Brain (organoid and tissue), 16 donors: ENCODE measurements at places on chromosomes 4 and X.

DNA sequence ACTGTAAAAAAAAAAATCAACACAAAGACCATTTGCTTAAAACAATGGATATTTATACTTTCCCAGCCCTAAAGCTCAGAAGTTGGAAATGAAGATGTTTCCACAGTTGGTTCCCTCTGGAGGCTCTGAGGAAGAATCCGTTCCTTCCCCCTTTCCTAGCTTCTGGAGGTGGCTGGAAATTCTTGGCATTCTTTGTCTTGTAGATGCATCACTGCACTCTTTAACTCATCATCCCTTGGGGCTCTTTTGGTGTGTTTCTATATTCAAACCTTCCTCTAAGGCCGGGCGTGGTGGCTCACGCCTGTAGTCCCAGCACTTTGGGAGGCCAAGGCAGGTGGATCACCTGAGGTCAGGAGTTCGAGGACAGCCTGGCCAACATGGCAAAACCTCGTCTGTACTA is 78.7 kb downstream of the VCX3A start:
- DNase-seq: no peak

- DNase-seq: peak; percentile 53
Observed at GRCh38 chr4:128241425-128241913, 46.1 kb downstream of the PGRMC2 start.

DNA sequence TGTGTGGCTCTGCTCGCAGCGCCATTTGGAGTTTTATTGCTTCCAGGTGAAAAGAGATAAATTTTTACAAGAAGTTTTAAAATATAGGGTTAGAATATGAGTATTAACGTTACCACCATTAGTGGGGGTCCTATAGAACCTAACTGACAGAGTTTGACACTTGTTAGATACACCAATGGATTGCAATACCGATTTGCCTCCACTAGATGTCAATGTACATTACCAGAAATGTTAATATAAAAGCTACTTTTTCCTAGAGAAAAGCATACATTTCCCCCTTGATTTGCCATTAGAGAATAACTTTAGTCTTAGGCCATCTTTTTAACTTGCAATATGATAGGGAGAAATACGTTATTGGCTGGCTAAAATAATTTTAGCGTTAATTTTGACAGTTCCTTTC is 108.4 kb downstream of the LINC00632 start:
- DNase-seq: peak; percentile 20

GRCh38 chrX:150361070-150361776 is 1.9 kb upstream of the MAMLD1 start:
- DNase-seq: peak; percentile 8

DNA sequence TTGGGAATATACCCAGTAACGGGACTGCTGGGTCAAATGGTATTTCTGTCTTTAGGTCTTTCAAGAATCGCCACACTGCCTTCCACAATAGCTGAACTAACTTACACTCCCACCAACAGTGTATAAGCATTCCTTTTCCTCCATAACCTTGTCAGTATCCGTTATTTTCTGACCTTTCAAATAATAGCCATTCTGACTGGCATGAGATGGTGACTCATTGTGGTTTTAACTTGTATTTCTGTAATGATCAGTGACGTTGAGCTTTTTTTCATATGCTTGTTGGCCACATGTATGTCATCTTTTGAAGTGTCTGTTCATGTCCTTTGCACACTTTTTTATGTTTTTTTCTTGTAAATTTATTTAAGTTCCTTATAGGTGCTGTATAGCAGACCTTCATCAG is 81.2 kb downstream of the ADAM29 start:
- DNase-seq: no peak

- DNase-seq: no peak
Observed at GRCh38 chrX:33053001-33053400, 158.3 kb downstream of the DMD start.

- peak; percentile 62 for DNase-seq
Observed at GRCh38 chr4:55635741-55636655, at the start of gene NMU. Gene NMU (minus strand): TSS chr4:55636298. CDS start chr4:55636192, 106 bp downstream.

DNA sequence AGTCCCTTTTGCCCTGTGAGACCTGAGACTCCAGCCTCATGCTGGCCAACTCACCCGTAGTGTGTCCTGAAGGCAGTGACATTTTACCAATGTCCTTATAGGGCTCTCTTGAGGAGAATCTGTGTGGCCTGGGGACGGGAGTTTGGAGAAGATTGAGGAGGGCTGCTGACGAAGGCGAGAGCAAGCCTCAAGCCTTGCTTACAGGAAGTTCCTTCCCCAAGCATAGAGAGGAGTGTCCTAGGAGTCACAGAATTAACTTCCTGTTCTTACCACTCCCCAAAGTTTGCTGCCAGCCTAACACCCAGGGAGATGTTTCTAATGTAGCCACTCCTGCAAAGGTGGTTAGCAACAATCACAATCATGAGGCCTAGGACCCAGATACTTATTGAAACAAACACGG is at the start of gene NXF3:
NXF3 (minus strand) TSS at position 202 of the 400 bp plus-strand sequence; CDS start at position 82, 120 bp downstream.
- no peak for DNase-seq

- DNase-seq: no peak
Observed at GRCh38 chr4:39166669-39167068, 15.7 kb upstream of the WDR19 start.

- DNase-seq: no peak
Observed at GRCh38 chr4:7622371-7622770, 187.6 kb upstream of the PSAPL1 start.

DNA sequence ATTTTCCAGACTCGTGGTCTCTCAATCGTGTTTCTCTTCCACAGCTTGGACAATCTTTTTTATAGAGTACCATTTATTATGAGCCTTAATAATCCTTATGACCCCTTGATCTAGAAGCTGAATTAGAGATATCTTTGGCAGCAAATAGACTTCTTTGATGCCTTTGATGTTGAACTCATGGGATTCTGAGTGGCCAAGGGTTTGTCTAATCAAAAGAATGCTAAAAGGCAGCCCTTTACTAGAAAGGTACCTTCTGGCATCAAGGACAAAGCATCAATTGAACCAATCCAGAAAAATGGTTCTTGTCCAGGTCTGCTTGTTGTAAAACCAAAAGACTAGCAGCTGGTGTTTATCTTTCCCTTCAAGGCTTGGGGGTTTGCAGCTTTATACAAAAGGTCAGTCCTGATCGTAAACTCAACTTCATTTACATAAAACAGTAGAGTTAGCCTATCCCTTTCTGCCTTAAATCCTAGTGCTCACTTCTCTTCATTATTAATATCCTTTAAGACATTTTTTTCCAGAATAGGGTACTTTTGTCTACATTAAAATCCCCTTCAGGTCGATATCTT is 411.3 kb downstream of the FAT4 start:
- DNase-seq: no peak

DNA sequence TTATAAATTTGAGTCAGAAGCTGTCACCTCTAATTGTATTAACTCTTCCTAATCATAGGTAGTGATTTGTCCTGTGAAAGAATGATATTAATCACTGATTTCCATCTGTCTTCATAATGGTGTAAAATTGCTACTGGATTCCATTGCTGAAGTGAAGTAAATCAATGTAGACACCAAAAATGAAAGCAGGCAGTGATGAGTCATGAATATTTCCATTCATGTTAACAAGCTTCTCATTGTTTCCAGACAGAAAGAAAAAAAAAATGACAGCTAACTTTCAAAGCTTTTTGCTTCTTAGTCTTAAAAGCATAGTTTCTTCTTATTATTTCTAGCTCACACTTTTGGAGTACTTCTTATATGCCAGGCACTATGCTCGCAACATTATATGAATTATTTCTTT is 21.5 kb downstream of the FAM114A1 start:
- no peak for DNase-seq

DNA sequence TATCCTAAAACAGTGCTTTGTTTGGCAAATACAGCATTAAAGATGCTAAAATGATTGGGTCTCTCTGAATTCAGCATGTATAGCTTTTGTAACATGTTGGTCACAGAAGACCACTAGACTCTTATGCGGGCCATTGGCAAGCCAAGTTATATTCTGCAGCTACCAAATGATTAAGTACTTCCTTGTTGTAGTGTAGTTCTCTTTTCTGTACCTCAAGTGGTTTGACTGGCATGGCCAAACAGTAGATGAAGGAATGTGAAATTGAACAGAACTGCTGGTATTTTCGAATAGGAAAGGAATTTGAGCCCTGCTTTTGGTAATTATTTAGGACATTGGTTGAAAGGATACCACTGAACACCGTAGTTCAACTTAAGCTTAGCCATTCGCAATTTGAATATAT is 193.9 kb upstream of the GPC4 start:
- no peak for DNase-seq

DNA sequence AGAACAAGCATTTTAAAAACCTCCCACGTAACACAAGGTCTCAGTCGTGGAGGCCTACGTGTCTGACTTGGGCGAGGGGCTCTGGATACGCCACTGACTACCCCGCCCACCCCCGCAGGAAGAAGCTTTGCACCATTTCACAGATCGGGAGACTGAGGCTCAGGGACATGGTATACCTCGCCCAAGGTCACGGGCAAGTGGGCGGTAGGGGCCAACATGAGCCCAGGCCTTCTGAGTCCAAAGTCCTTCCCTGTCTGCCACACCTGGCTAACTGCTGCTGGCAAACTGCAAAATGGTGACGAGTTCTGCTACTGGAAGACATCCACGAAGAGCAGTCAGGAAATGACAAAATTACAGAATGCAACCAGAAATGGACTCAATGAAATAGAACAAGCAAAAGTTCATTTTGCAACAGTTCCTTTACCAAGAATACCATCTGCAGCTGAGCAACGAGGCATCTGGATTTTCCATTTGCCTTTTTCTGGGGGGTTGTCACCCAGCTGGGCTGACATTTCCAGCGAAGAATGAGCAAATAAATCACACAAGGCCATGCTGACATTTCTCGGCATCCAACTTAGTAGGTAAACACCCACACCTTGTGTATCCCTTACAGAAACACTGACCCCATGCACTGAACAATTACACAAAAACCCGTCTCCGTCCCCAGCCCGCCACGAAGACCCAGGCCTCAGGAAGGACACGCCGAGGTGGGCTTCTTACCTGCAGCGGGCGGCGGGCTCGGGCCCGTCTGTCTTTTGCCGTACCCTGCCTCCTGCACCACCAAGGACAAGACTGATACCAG is 70.2 kb upstream of the AFAP1 start:
- peak; percentile 44 for DNase-seq

DNA sequence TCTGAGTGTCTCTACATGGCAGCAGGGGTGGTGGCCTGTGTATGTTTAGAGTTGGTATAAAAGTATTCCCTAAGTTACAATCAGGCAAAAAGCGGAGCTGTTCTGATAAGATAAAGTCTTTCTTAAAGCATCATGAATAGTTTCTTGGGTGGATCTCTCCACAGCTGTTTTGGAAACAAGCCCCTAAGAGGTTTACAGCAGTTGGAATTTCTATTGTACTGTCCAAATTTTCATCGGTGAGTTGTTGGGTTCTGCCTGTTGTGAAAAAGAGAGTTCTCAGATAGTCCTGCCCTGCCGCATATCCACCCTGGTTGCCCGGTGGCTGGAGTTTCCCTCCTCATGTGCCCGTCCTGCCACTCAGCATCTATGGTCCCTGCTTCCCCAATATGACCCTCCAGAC is 50.1 kb downstream of the C4orf51 start:
- DNase-seq: no peak

DNA sequence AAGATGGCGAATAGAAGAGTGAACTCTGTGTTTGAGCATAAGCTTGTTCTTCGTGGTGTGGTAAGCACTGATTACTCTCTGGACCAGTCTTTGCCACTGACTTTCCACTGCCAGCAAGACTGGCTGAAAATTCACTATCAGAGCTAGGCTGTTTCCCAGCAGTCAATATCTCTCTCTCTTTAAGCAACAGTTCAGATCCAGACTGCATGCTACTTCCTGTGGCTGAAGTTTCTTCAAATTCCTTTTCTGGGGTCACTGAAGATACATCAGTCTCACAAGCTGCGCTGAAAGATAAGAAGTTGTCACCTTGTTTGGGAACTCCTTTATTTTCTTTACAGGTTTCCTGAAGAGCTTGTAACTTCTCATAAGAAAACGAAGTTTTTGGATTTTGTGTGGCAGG is 54.0 kb upstream of the FAM120C start:
- DNase-seq: no peak

GRCh38 chr4:123206016-123206415 is 190.6 kb upstream of the SPRY1 start:
- no peak for DNase-seq

DNA sequence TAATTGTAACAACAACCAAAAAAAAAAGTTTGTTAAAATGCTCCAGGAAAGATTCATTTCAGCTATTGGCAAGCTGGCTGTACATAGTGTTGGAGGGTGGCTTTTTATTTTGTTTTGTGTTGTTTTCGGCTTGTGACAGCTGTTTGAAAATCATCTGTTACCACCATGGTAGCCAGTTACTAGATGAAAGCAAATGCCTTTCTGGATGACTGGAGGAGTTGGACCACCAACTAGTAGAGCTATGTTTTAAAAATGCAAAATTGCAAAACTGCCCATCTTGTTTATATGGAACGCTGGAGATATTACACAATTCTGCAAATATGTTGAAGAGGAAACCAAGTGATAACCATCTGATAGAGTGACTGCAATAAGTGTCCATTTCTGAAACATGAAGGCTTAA is 53.2 kb upstream of the TNIP3 start:
- DNase-seq: no peak

DNA sequence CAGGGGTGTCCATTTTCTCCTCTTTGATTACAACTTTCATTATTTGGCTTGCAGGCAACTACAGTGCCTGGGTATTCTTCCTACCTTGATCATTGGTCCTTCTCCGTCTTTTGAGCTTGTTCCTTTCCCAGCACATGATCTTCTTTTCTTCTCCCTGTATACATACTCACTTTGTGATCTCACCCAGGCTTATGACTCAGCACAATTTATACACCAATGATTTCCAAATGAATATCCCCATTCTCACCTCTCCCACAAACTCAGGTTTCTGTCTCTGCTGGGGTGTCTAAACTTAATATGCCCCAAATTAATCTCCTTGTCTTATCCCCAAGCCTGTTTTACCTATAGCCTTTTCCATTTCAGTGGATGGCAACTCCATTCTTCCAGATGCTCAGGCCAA is 19.5 kb upstream of the C4orf54 start:
- no peak for DNase-seq
